EH (cell line): ENCODE measurements at places on chromosomes 1 and 21.

DNA sequence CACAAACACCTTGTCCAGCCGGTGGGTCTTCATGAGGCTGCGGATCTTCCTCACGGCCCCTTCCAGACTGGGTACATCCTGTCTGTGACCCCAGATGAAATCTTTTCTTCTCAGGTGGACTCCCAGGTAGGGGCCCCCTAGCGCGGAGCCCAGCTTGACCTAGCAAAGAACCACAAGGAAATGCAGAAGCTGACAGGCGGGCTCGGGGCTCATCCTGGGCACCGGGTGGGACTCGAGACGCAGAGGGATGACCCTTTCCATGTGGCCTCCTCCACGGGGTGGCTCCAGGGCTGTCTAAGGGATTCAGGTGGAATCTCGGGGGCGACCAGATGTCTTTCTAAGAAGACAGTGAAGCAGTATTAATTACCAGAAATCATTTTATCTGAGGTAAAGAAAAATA, 17.8 kb downstream of the POFUT2 start:
- DNase-seq, result no peak

- no peak for DNase-seq
These were observed 41.6 kb upstream of the APP start for GRCh38 chr21:26212220-26212619.

- DNase-seq, result peak; percentile 72
These were observed 12.3 kb upstream of the RGS4 start for GRCh38 chr1:163056831-163057230.

- DNase-seq, result no peak
These were observed 30.5 kb downstream of the SIM2 start for GRCh38 chr21:36729310-36729970.

DNA sequence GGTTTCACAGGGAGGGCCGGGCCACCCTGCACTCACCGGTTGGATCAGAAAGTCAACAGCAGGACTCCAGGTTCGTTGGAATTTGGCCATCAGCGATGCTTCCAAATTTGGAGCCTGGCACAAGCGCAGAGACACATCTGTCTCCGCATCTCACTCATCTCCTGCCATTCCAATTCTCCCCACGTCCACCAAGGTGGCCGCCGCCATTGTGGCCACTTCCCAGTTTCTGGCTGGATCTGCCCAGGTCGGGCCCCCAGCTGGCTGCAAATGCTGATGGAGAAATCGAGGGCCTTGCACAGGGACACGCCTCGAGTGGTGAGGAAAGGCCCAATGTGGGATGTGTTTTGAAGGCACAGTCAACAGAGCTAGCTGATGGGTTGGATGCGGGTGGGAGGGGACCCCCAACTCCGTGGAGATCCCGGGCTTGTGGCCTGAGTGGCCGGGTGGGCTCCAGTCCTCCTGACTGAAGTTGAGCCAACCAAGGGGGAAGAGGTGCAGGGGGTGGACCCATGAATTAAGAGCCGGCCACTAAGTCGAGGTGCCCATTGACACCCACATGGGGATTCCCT, 102.7 kb downstream of the CRYAA start:
- DNase-seq, result no peak
